ENCODE measurements at places on chromosomes 11 and 22.

DNA sequence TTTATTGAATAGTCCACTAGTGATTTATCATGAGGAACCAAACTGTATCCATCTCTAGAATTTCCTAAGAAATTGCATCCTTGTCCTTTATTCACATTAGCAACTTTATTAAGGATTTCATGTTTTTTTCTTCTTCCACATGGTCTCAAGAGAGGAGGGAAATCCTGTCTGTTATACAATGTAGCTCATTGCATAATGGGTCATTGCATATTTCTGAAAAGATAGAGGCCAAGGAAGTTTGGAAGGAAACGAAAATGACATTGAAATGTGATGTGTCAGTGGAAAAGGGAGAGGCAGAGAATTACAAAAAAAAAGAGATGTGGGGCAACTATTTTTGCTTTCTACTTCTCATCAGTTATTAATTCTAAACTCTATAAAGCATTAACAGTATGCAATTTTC is 353.1 kb downstream of the METTL15 start:
- no peak for DNase-seq

DNA sequence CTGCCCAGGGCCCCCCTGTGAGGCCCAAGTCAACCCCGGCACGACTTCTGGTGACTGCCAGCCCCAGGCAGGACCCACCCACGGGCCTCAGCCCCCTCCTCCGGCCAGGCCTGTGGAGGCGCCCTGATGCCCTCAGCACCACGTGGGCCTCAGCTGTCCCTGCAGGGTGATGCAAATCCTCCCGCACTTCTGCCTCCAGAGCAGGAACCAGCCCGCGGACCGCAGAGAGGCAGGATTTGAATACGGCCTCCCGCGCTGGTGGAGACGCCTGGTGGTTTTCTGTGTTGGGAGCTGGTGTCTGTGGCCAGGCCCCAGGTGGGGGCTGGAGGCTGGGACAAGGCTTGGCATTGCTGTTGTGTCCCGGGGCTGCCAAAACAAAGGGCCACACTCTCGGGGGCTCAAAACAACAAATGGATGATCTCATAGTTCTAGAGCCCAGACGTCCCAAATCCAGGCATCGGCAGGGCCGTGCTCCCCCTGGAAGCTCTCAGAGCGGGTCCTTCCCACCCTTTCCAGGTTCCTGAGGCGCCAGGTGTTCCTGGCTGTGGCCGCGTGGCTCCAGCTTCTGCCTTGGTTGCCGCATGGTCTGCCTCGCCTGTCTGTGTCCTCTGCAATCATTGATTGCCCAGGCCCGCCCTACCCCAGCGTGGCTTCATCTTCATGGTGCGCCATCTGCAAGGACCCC is 19.4 kb downstream of the TRPM5 start:
- no peak for DNase-seq

- no peak for DNase-seq
Observed at GRCh38 chr11:58927393-58928106, 11.7 kb upstream of the GLYATL1 start.

- no peak for DNase-seq
Observed at GRCh38 chr11:10107497-10107896, 186.5 kb downstream of the SBF2 start.

GRCh38 chr11:41978945-41979344 is 519.5 kb upstream of the LRRC4C start:
- no peak for DNase-seq

- DNase-seq, result no peak
Observed at GRCh38 chr11:58626934-58627483, 4.5 kb downstream of the CNTF start.

DNA sequence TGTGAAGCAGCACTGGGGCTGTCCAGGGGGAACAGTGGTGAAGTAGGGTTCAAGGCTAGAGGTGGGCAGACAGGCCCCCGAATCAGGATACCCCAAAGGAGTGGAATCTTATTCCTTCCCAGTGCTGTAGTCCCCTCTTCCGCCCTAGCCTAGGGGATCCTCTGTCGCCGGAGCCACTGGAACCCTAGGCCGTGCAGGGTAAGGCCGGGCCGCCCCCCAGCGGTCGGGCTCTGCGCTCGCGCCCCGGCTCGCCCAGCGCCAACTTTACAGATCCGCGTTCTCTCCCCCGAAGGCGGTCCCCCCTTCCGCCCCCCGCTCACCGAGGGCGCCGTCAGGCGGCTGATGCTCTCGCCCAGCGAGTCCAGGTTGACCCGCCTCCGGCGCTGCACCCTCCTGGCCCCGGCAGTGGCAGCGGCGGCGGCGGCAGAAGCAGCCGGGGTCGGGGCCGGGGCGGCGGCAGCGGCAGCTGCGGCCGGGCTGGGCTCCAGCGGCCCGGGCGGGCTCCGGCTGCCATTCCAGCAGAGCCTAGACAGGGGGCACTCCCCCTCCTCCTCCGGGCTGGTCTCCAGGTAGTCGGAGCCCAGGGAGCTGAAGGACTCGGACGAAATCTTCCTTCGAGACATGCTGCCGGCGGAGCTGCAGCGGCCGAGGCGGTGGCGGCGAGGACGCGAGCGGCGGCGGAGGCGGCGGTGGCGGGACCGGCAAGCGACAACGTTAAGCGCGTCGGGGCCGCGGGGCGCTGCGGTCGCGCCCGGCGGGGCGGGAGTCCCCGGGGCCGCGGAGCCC is 650 bp downstream of the GUCY1A2 start:
- no peak for DNase-seq

DNA sequence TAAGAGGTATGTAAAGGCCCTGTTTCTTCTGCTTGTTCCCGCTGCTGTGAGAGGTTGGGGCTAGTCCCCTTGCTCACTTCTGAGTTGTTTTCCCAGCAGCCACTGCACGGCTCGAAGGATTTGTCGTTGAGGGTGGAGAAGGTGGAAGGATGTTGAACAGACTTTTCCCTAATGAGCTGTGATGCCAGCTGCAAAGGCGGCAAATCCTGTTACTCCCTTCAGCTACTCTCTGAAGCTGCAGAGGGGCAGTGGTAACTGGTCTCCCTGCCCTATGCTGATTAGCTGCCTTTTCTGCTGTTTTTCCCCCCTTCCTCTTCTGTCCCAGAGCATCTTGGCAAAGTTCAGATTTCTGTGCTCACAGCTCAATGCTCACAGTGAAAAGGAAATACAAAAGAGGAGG is 90.4 kb upstream of the SLC25A18 start:
- DNase-seq, result no peak
